ENCODE measurements at places on chromosomes 7 and 10. TPM values are rescaled to one million over a fixed set of nuclear protein-coding genes. Genes with fewer than 3 reads are reported as not detected.

- no peak for DNase-seq
Observed at GRCh38 chr7:117145333-117145732, 177.5 kb downstream of the WNT2 start.

PNLIPRP1 gene
- not detected for total RNA-seq

GRCh38 chr7:32569388-32570289 lies 74.3 kb downstream of the AVL9 start:
- no peak for DNase-seq

GRCh38 chr10:113681533-113682470 lies 2.1 kb downstream of the CASP7 start:
- DNase-seq: no peak

MICU1 gene
- 43.2 TPM for total RNA-seq

DNA sequence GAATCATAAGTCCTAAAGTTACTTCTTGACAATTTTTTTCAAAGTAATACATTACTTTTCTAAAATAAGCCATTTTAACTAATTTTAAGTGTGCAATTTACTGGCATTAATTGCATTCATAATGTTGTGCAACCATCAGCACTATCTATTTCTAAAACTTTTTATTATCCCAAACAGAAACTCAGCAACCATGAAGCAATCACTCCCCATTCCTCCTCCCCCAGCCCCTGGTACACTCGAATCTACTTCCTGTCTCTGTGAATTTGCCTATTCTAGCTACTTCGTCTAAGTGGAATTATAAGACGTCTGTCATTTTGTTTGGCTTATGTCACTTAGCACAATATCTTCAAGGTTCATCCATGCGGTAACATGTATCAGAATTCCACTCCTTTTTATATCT lies 84.9 kb downstream of the MKX start:
- DNase-seq: no peak

DNA sequence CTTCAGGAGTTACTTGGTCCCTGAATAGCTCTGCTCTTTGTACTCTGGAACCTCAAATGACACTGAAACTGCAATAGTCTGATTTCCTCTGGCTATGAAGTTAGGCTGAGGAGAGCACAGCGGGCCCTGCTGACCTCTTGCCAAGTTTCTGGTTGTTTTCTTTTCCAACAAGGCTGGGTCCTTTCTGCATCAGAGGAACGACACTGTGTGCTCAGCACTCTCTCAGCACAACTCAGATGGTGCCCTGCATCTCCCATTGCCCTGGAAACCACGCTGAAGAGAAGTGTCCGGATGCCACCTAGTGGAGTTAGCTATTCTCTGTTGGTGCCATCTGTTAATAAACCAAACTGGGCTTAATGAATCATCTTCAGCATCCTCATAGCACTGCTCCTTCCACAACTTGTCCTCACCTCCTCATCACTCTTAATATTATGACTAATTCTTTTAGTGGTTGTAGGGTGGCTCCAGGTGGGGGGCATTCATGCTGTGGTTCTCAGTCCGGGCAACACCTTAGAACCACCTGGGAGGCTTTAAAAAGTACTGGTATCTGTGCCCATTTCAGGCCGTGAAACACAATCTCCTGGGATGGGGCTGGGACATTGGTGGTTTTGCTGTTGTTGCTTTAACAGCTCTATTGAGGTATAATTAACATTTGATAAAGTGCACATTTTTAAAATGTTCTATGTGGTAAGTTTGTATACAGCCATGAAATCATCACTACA lies 8.2 kb upstream of the EFCAB10 start:
- DNase-seq: no peak

GRCh38 chr10:3928078-3928477 lies 143.1 kb upstream of the KLF6 start:
- no peak for DNase-seq

- DNase-seq: no peak
Observed at GRCh38 chr10:132641401-132641800, 103.8 kb downstream of the INPP5A start.

DNA sequence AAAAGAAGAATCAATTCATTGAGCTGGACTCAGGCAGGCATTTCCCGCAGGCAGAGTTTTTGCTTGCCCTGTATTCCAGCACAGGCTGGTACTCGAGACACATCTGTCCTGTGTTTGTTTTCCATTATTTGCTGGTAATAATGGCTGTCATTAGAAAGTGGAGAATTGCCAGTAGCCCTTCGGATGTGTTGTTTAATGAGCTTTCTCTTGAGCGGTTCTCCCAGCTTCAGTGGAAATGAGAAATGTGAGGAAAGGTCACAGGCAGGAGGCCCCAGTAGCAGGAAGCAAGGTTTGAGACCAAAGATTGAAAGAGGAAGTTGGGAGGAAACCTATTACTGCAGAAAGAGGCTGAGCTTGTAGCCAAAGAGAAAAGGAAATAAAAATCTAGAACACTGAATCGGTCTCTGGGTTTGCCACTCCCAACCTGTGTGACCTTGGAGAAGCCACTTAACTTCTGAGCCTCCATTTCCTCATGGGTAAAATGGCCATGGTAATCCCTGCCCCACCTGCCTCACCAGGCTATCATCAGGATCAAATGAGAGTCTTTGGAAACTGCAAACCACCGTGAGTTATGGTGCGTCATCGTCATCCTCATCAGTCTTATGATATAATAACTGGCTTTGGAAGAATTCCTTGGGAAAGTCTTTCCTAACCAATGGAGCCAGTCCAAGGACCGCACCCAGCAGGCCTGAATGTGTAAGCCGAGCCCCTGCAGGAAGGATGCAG lies 67.7 kb downstream of the TACR2 start:
- DNase-seq: no peak

TCERG1L gene
- not detected for total RNA-seq

HTRA1 gene
- 104 TPM for total RNA-seq

ADAM12 gene
- 1.3 TPM for total RNA-seq

DNA sequence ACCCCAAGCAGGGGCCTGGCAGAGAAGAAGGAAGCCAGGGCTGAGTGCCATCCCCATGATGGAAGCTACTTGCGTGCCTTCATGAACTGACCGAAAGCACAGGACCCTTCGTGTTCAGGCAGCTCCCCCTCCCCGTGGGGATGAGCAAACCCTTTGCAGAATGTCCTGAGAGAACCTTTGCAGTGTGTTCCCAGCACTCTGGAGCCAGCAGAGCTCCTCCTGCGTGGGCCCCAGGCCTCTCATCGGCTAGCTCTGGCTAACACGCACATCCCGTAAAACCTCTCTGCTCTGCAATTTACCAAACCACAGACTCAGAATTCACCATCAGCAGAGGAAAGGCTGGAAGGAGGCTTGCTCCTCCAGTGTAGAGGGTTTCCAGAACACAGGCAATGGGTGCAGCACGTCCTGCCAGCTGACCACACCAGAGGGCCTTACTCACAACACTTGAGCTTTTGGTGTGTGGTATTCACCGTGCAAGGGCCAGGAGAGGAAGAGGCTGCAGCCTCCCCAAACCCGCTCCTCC lies 3.1 kb downstream of the SH3PXD2A start:
- no peak for DNase-seq

- no peak for DNase-seq
Observed at GRCh38 chr10:88386821-88387773, 196.0 kb downstream of the RNLS start.

STN1 gene
- total RNA-seq: 33.9 TPM

GRCh38 chr10:132981746-132982145 lies 39.4 kb upstream of the CFAP46 start:
- no peak for DNase-seq

- no peak for DNase-seq
Observed at GRCh38 chr10:227014-227413, 91.8 kb downstream of the ZMYND11 start.

DNA sequence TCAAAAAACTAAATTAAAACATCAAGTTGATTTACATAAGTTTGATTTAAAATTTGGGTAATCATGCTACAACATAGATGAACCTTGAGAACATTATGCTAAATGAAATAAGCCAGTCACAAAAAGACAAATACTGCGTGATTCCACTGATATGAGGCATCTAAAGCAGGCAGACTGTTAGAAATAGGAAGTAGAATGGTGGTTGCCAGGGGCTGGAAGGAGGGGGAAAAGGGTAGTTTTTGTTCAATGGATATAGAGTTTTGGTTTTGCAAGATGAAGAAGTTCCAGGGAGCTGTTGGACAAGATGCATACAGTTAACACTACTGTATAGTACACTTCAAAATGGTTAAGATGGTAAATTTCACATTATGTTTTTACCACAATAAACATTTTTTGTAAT lies 45.0 kb upstream of the IFRD1 start:
- DNase-seq: no peak

DNA sequence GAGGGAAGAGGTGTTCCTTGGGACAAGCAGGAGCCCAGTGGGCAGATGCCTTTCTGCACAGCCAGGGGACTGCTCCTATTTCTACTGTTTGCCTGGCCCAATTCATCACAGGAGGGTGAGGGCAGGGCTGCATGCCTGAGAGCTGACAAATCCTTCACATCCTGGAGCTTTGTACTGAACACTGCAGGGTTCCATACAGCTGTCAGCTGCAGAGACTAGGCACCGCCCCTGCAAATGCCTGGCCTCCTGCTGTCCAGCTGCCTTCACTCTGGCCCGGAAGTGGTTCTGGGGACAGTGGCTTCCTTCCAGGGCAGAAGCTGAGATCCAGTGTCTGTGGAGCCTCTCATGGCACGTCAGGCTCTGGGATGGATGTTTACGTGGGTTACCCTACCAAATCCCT lies 470.7 kb downstream of the DNAJB6 start:
- DNase-seq: no peak

DNA sequence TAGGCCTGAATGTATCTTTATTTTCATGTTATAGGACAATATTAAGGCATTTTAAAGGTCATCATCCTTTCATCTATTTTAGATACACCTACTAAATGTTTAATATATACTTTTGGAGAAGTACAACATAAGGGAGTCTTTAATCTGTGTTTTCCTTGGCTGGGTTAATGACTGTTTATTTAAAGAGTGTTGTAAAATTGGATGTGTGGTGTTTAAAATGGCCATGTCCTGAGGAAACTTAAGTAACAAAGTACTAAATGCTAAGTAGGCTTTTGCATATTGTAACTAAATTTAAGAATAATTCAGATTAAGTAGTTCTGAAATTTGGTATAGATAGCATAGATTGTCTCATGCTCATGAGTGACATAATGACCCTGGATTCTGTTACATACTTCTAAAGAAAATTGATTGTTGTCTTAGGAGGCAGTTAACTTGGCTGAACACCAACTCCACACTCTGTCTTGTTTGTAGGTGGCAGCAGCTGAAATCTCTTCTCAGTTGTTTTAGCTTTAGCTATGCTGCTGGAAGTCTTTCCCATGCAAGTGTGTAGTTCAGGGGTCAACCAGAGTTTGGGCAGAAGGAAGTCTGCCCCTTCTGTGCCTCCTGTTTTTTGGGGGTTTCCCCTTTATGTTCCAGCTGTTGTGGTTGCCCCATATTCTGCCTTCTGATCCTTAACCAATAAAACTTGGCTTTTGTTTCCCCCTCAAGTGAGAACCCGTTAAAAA lies 29.2 kb downstream of the DLD start:
- no peak for DNase-seq

GIMAP2 gene
- total RNA-seq: 3.1 TPM

AKR1E2 gene
- total RNA-seq: 7.6 TPM

DNA sequence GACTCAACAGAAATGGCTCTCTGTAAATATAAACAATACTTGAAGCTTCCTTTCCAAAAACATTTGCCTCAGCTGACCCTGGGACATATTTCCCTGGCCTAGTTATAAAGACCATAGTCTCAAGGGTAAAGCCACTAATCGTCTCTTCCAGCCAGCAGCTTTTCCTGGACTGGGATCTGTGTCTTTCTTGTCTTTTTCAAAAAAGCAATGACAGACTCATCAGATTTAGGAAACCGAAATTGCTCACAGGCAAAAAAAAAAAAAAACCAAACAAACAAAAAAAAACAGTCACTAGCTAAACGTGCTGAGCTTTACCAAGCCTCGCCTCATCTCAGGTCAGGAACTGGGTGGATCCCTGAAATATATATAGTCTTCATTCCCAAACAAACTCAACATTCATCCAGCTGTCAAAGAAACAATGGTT lies 23.5 kb downstream of the STN1 start:
- DNase-seq: no peak

DNA sequence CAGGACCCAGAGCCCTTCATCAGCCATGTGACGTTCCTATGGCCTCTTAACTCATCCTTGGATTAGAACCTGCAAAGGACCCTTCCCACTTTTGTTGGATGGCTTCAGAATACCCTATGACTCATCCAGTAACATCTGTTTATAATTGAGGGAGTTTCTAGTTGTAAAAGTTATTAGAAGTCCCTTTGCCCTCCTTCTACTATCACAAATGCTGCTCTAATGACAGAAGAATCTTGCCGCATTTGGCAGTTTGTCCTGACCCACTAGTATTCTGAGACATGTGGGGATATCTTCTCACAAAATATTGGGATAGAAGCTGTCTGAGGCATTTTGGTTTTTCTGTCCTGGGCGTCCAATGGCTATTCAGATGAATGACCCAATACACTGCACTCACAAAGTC lies 251.8 kb upstream of the TMEM72 start:
- no peak for DNase-seq

DNA sequence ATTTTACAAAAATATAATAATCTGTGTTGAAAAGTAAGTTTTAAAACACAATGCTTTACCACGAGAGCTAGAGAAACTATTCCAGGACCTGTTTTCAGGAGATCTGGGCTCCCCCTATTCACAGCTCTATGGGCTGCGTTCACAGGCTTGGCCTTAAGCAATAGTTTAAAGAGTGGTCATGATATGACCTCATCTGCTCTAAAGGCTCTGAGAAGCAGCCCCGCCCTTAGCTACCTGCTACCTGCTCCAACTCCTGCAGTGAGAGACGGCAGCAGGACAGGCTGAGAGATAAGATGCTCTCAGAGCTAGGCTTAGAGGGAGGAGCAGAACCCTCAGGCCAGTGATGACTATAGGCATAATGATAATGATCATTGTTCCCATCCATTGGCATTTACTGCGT lies 12.6 kb downstream of the ALOX5 start:
- no peak for DNase-seq

DNA sequence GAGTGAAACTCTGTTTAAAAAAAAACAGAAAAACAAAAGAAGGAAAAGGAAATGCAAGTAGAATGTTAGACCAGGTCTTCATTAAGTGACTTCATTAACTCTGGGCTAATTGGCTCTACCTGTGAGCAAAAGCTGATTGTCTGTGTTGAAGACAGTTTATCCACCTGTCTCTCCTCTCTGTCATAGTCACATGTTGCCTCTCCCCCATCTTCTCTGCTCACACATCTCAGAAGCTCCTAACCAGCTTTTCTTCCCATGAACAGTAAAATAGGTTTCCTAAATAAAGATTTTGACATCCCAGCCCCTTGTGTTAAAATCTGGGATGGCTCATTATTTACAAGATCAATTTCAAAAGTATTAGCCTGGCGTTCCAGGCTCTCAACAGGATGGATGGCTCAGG lies 222.7 kb downstream of the CACNB2 start:
- no peak for DNase-seq

ASIC3 gene
- total RNA-seq: 5.2 TPM

HPSE2 gene
- total RNA-seq: 0.16 TPM

- DNase-seq: no peak
Observed at GRCh38 chr10:6722616-6723004, 142.5 kb upstream of the PRKCQ start.

DNA sequence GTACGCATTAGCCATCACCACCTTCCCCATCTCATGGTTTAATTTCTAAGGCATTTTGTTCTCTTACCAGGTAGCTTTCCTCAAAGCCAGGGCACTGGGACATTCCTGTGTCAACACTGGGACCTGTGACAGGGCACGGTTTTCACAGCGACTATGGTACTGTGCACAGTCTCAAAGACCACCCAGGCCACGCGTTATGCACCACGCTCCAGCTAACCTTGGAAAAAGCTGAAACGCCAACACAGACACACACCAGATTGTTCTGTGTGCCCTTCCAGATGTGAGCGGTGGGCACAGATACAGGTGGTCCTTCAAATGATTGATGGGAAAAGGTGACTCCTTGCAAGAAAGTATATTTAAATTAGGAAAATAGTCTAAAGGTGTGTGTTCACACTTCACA lies 337.3 kb downstream of the WDR37 start:
- peak; percentile 54 for DNase-seq

All from cardiac septum (tissue), 1 donor.